Activated CD4-positive, CD25-positive, alpha-beta regulatory T cell (primary cell): ENCODE measurements at places on chromosomes 6 and 20.

- DNase-seq, result no peak
Measured at GRCh38 chr6:131717836-131718542, 7.2 kb upstream of the CTAGE9 start.

GRCh38 chr20:40948465-40949267, 80.0 kb upstream of the TOP1 start:
- DNase-seq, result no peak

- DNase-seq, result no peak
Measured at GRCh38 chr20:3165473-3166337, 6.0 kb upstream of the FASTKD5 start.

DNA sequence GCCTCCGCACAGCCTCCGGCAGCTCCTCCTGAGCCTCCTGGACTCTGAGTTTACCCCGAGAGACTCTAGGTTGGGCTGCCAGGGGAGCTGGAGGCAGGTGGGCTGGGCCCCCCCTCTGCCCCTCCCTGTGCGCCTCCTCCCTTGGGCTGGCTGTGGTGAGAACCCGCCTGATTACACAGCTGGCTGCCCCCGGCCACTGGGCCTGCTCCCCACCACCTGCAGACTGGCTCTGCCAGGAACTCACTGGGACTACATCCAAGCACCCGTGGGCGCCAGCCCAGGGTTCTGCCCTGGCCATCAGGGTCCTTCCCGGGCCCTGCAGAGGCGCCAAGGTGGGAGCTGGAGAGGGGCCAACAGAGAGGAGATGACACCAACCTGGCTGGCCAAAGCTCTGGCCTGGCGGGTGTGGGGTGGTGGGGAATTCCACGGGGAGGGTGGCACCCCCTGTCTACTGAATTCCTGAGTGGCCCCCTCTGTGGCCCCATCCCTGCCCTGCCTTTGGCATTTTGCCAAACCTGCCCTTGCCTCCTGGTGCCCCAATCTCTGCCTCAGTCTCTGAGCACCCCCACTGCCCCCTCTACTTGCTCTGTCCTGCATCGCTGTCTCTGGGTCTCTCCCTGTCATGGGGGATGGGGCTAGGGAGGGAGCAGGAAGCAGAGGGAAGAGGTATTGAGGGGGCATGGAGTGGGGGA, 21.9 kb upstream of the CDH22 start:
- no peak for DNase-seq

- no peak for DNase-seq
Measured at GRCh38 chr20:62381202-62381797, 5.6 kb upstream of the RPS21 start.

- no peak for DNase-seq
Measured at GRCh38 chr20:64131406-64131805, 24.0 kb upstream of the NPBWR2 start.

GRCh38 chr6:138382498-138383265, 5.0 kb downstream of the SMIM28 start:
- no peak for DNase-seq

DNA sequence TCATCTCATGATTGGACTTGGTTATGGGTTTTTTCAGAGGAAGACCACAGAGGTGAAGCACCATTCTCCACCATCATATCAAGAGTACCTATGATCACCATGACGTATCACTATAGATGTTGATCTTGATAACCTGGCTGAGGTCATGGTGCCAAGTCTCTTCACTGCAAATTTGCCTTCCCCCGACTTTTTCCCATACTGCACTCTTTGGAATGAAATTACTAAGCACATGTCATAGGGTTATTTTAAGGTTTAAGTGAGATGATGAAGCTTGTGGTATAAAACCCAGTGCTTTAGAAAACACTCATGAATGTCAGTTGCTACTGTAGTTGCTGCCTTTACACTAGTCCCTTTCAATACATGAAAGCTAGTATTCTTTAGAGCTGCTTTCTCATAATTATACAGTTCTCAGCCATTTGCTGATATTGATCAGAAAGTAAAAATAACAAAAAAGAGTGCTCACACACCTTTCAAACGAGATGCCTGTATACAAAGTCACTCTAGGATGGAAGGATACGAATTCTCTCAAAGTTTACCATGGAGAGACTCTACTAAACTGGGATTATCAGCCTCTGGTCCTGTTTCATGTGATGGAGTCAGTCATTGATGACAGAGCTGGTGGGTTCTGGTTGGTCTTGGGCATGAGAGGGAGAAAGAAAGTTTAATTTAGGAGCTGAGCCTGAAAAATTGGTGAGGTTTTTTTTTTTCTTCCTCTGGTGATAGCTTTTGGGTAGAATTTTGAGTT, 228.1 kb downstream of the PRL start:
- no peak for DNase-seq

DNA sequence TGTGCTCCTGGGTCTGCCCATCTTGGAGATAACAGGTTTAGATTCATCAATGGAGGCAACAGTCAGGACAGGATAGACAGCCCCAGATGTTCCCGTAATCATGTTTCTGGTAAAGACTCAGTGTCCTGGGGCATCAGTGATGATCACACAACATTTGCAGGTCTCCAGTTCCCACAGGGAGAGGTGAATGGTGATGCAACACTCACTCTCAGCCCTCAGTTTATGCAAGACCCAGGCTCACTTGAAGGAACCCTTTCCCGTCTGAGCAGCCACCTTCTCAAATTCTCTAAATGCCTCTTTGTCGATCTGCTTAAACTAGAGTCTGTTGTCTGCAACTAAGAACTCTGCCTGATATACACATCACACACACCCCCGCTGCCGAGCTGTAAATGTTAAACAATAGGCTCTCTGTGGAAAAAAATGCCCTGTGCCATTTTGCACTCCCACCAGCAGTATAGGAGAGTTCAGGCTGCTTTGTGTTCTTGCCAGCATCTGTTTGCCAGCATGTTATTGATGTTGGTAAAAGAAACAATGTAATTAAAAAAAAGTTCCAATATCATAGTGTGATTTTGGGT, 30.1 kb upstream of the SCP2D1 start:
- no peak for DNase-seq

- DNase-seq, result no peak
Measured at GRCh38 chr6:94721459-94721858, 855.9 kb upstream of the MANEA start.

DNA sequence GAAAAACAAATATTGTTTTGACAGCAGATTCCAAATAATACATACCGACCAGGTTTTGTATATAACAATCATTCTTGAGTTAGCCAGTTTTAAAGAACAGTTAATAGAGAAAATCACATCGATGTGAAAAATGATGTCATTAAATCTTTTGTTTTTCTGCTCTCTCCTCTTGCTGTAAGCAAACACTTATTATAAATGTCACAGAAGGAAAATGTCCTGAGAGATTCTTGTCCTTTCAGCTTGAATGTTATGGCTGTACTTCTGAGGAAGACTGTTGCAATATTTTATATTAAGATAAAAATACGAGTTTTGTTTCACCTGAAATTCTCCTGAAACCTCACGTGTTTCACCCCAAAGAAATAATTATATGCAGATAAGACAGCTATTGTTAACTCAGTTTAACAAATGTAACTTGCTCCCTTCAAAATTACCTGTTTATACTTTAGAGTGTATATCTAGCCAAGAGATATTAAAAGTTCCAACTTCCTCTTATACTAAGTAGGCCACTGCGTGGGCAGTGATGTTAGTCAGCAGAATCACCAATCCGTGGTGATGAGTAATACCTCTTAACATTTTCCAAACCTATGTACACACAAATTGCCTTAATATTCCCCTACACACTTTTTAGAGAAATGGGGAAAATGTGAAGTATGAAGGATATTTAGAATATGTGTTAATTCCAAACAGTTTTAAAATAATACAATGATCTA, 1111.4 kb upstream of the CITED2 start:
- DNase-seq, result no peak

DNA sequence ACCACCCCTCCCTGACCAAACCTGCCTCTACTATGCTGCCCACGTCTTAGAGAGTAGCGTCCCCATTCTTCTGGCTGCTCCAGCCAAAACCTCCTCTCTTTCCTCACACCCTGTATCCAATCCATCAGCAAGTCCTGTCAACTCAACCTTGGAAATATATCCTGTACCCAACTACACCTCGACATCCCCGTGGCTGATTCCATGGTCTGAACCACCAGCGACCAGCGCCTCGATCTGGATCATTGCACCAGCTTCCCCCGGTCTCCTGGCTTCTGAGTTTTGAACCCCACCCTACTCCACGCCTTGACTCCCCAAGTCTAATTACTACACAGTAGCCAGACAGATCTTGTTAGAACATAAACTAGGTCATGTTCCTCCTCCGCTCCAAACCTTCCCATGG, 9.8 kb downstream of the NRSN2 start:
- DNase-seq, result no peak

- no peak for DNase-seq
Measured at GRCh38 chr20:23663180-23663579, 25.4 kb upstream of the CST3 start.

GRCh38 chr6:125066140-125066539, 87.4 kb upstream of the TPD52L1 start:
- DNase-seq, result no peak

DNA sequence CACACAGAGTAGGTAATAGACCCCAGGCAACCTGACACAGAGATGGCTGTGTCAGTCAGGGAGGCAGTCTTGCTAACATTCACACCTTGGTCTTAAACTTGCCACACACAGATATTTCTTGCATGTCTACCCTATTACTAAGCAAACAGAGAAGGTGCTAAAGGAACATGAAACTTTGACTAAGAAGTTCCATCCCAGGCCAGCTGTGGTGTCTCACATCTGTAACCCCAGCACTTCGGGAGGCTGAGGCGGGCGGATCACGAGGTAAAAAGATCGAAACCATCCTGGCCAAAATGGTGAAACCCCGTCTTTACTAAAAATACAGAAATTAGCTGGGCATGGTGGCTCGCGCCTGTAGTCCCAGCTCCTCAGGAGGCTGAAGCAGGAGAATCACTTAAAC, 222.4 kb upstream of the JARID2 start:
- DNase-seq, result no peak

DNA sequence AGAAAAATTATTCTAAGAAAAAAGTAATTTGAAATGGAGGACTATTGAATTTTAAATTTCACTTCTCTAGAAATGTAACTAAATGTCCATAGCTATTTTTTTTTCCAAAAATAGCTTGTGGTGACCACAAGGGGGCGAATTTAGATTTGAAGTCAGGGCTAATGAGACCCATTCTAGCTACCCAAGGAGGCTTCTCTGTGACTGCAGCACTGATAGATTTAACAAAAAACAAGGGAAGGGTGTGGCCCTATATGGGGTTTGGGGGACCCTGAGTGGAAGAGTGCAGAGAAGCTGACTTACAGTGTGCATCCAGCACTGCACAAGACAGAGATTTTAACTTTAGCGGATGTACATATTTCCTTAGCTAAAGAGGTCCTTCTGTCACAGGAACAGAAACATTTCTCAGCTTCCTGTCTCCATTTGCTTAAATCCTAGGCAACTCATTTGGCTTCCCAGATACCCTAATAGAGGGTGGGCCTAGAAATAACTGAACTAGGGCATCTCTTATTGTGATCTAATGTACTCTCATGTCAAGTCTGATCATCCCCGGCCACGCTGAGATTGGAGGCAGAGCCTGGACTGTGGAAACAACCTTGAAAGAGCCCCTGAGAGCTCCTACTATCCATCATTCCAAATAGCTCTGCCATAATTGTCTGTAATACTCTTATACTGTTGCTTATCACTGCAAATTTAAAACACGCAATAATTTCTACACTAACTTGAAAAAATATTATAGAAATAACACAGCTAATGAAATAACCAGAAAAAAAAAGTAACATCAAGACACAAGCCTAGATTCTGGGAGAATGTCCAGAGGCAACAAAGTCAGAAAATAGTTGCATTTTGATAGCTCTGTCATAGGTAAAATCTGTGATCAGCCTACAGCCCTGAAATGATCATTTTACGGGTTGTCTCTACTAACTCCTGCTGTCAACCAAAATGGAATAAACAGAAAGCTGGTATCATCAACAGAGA, 93.6 kb downstream of the SNAP91 start:
- DNase-seq, result no peak
